ENCODE measurements at places on chromosomes 5 and 9.

DNA sequence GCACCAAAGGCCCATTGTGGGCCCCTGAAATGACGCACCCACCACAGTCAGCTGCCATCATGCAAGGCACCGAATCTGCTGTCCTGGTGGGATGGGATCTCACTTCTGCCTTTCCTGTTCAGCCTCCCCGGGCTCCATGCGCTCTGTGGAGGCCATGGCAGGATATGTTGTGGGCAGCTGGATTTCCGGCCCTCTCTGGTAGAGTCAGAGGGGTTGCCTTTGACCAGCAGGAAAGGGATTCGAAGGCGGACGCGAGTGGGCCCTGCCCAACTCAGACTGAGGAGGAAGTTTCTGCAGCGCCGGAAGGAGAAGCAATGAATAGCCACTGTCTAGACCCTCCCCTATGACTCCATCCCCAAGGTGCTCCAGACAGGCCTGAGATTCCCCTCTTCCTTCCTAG lies 35.5 kb downstream of the GADD45G start:
- no peak for DNase-seq

GRCh38 chr9:9945966-9946365 lies 666.8 kb downstream of the PTPRD start:
- DNase-seq: no peak

- no peak for DNase-seq
Observed at GRCh38 chr5:10145923-10146401, 103.7 kb downstream of the ATPSCKMT start.

DNA sequence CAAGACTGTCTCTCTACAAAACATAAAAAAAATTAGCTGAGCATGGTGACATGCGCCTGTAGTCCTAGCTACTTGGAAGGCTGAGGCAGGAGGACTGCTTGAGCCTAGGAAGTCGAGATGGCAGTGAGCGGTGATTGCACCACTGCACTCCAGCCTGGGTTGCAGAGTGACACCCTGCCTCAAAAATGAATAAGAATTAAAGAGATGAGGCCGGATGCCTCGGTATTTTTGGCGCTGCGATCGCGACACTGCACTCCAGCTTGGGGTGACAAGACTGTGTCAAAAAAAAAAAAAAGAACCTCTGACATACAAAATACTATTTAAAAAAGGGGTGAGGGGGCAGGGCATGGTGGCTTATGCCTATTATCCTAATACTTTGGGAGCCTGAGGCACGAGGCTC lies 7.3 kb downstream of the GPBP1 start:
- no peak for DNase-seq

DNA sequence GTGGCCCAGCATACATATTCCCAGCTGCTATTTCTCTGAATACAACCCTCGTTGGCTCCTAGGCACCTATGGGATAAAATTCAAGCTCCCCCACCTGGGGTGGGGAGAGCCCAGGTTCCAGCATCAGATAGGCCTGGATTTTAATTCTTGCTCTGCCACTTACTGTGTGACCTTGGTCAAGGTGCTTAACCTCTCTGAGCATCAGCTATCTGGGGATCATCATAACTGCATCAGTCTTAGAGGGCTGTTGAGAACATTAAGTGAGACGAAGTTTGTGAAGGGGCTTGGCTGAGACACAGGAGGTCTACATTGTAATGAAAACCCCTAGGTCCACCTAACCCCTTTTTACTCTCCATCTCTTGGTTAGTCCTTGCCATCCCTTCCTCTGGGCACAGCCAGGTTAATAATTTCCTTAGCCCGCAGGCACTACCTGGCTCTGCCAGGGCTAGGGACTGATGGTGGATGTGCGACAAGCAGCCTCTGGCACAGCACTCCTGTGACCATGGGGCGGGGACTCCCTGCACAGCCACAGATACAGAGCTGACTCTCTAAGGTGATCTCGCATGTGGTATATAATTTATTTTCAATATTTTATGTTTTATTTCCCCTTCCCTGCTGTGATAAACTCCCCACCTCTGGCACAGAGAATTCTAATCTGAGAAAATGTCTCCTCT lies 68.7 kb downstream of the CRB2 start:
- no peak for DNase-seq

Measured in muscle of arm (tissue), 14 donors.